Naive thymus-derived CD8-positive, alpha-beta T cell (primary cell): ENCODE measurements at places on chromosomes 2 and 18.

DNA sequence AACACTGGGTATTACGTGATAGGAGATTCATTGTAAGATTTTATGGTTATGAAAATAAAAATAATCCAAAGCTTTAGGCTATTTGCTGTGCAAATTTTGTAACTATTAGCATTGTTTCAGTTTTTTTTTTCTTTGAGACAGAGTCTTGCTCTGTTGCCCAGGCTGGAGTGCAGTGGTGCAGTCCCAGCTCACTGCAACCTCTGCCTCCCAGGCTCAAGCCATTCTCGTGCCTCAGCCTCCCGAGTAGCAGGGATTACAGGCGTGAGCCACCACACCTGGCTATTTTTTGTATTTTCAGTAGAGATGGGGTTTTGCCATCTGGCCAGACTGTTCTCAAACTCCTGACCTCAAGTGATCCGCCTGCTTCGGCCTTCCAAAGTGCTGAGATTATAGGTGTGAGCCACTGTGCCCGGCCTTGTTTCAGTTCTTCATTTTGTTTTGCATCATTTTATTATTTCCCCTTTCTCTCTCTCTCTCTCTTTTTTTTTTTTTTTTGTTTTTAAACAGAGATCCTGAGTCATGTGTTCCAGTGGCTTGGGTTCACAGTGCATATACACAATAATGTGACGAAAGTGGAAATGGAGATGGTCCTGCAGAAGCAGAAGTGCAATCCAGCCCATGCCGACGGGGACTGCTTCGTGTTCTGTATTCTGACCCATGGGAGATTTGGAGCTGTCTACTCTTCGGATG, 25.8 kb downstream of the CASP10 start:
- DNase-seq, result no peak

- DNase-seq, result no peak
Measured at GRCh38 chr2:164335128-164335527, 286.2 kb downstream of the GRB14 start.

DNA sequence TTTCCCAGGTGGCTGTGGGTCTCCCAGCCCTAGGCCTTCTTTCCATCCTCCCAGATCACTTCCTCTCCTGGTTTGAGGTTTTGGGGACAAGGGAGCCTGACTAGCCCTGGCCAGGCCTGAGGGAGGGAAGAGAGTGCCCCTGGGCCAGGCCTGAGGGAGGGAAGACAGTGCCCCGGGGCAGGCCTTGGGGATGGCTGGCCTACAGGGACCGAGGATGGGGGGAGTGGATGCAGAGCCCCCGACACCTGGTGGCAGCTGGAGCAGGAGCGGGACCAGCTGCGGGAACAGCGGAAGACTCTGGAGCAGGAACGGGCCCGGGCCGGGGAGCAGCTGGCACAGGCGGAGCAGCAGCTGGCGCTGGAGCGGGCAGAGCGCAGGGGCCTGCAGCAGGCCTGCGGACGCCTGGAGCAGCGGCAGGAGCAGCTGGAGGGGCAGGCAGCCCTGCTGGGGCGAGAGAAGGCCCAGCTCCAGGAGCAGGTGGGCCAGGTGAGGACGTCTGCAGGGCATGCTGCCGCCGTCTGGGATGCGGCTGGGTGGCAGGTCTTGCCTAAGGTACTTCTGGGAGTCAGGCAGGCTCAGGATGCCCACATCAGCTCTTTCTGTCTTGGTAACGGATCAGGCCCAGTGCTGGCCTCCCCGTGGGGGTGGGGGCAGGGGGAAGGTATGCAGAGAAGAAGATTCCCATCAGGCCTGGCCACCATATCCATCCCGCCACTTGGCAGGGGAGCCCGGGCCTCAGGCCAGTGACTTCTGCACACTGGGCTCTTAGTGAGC, 29.2 kb downstream of the CROCC2 start:
- no peak for DNase-seq

DNA sequence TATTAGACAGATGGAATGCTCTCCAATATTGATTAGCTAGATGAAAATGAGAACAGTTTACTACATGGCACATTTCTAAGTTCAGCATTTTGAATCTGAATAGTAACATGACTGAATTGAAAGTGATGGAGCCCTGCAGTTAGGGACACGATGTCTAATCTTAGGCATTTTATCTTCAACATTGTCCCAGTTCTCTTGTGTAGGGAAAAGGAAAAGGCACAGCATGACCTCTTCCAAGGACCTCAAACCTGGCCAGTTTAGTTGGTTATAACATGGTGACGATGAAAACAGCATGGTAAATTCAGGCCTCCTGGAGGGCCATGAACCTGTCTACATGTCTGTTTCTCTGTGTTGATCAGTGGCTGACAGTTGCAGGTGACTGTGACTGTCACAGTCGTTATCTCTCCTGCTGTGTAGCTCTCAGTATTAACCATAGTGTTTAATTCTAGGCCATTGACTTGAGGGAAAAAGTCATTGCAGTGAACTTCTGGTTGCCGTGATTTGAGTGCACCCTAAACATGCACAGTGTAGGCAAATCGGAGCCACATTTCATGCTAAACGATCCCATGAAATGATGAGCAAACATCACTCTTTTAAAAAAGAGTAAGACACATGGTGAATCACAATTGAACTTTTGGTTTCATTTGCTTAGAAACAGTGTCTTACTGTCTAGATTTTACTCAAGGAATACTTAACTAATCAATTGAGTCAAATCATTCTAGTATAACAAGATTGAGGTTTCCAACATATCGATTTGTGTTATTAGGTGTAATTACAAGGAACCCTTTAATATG, 129.7 kb downstream of the PHLPP1 start:
- no peak for DNase-seq

DNA sequence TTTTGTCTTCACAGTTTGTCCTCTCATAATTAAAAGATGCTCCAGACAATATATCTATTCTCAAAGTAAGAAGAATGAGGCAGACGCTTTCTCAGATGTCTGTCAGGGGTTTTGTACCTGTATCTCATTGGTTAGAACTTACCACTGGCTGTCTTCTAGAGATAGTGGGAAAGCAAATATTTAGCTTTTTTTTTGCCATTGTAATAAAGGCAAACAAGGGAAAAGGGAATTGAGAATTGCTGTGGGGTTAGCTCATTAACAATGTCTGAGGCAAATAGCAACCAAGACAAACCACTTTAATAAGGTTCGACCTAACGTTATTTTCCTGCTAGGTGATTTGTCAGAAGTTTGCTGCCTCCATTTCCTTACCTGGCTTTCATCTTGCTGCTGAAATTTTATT, 30.0 kb downstream of the ZNF638 start:
- DNase-seq, result no peak

- DNase-seq, result no peak
Measured at GRCh38 chr2:28736034-28736433, 15.6 kb upstream of the PPP1CB start.

DNA sequence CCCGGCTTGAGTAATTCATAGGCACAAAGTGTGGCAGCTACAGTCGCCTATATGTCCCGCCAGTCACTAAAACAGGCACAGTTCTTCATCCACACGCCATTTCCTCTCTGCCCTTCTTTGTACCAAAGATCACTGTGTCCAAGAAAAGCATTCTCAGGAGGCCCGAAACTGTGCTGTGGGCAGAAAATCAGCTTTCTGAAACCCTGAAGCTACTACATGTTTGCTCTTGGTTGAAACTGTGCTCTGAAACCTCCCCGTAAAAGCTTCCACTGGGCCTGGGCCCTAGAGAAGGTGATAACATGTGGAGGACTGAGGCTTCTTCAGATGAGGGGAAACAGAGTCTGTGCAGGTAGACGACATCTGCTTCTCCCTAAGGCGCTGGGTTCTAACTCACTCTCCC, 75.6 kb upstream of the ID2 start:
- DNase-seq, result no peak

GRCh38 chr2:72145289-72145657, 2.4 kb downstream of the CYP26B1 start:
- DNase-seq, result no peak
